ENCODE measurements at places on chromosomes 12 and 14.

DNA sequence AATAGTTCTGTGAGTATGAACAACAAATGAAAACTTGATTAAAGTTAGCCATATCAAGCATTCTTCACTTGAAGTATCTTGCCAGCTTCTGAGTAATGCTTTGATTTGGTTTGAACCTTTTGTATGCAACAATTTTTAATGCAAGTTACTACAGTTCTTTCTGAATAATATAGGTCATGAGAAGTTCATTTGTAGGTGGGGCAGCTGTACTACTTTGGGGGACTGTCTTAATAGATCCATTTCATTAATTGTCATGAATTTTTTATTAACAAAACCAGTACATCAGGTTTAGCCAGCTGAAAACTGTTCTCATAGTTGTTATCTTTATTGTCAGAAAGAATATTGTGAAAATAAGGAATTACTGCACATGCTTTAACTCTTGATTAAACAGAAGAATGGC lies 142.7 kb downstream of the FOXA1 start:
- no peak for DNase-seq

DNA sequence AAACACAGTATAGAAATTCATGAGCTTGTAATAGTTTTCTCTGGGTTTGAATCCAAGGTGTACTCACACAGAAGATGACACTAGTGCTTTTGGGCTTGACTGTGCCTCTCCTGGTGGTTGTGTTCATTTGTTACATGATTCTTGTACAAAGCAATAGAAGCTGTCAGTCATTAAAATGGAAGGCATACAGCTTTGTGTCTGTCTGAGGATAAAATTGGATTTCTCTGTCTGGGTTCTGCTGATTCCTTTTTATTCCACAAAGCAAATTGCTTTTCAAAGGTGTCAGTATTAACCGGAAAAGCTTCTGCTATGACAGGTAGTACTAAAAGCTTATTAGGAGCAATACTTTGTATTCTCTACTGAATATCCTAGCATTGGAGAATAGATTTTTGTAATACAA lies 361.2 kb downstream of the SLC6A15 start:
- DNase-seq: no peak

DNA sequence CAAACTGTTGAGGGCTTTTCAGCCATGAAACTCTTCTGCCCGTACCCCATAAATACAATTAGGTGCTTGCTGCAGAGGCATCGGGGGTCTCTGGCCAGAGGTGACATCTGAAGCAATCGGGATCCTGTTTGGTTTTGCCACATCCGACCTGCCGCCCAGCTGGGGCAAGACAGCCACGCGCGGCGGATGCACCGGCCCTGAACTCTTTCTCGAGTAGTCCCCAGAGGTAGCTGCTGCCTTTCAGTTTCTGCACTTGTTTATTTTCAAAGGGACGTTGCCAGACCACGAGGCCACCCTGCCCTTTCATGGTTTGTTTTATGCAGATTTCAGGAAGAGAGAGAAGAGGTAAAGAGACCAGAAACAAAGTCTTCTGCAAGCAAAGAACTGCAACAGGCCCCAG lies 10.6 kb upstream of the MLXIP start:
- no peak for DNase-seq

GRCh38 chr14:74804219-74804825 lies 41.2 kb downstream of the YLPM1 start:
- no peak for DNase-seq

DNA sequence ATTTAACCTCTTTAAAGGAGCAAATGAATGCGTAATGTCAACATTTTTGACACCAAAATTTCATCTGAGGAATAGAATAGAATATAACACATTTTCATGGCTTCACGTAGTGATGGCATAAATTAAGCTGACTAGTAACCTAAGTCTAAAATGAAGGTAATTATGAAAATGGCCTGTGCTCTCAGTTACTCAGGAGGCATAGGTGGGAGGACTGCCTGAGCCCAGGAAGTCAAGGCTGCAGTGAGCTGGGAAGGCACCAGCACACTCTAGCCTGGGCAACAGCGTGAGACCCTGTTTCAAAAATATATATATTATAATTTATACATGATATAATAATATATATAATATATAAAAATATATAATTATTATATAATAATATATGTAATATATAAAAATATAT lies 383.2 kb upstream of the ATP2B1 start:
- DNase-seq: no peak

DNA sequence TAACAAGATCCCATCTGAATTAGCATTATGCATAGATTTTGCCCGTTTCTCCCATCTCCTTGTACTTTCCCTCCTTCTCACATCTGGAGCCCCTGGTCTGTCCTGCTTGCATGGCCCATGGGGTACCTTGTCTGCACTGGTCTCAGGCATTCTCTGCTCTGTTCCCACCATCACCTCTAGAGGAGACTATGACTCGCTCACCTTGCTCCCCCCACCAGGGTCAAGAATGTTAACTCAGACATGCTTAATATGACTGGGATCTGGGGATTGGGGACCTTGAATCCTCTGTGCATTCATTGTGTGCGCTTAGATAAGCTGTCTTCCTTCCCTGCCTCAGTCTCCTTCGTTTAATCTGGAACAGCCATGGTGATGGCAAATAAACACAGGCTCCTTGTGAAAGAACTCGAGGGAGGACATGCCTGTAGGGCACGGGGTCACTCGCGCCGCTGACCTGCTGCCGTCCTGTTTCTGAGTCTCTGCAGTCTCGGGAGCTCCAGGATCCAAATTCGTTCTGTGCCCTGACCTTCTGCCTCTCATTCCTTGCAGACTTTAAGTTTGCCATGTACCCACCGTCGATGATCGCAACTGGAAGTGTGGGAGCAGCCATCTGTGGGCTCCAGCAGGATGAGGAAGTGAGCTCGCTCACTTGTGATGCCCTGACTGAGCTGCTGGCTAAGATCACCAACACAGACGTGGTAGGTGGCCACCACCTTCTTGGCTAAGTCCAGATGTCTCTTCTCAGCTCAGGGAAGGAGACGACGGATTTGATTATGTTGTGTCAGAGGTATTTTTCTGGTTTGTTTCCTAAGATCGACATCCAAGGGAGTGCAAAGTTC lies 15.0 kb downstream of the CCND2 start:
- DNase-seq: no peak

All from NCI-H2171 (cell line).